ENCODE measurements at places on chromosomes 5 and 9.

DNA sequence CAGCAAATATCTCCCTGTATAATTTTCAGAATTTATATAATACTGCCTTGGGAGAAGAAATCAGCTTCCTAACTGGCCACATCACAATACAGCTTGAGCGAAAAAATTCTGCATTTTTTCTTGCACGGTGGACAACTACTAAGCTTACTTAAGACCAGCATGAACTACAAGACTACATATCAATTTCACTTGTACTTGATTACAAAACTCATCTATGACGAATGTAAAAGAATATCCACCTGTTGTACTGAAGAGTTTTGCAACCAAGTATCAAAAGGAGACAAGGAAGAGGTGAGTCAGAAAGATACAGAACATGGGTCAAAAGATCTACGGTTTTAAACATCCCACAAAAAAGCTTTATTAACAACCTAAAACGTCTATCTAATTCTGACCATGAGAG is 279.4 kb downstream of the BNC2 start:
- DNase-seq = no peak

DNA sequence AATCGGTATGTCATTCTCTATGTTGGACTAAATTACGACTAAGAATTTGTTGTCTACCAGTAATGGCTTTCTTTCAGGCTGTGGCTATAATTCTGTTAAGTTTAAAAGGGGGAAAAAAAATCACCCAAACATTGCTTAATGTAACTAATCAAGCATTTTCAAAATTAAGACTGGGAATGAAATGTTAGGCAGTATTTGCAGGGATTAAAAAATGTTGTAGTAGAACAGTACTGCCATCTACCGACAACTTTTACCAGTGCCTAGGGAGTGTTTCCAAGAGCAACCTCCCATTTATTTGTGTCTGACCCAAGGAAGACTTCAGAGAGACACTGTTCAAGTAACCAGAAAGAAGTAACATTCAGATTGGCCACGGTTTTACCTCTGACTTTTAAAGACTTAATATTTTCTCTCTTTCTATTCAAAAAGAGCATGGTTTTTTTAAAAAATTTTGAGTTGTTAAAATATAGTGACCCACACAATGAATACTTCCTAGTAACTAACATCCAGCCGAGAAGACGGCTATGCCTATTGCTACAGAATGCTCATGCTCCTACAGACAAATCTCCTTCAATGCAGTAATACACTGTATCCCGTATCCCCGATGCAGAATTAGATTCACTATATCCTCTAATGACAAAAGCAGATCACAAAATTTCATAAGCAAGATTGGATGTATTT is 92.4 kb downstream of the ARL15 start:
- peak; percentile 11 for DNase-seq

DNA sequence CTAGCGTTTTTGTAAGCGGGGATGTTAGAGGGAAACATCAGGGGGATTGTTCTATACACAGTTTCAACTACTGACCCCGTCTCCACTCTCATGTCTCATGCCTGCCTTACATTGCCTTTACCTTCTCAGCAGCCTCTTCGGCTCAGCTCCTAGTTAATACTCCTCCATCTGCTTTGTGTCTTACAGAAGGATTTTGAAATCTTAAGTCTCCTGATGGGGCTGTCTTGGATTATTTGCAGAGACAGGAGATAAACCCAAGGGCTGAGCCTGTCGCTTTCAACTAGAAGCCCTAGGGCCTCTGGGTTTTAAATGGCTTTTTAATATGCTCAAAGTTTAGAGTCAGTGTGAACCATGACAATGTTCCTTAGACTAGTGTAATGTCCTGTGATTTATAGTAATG is 161.5 kb downstream of the CARTPT start:
- DNase-seq = no peak

GRCh38 chr5:151063142-151063989 is 17.5 kb downstream of the TNIP1 start:
- no peak for DNase-seq

All from pancreas (tissue), 10 donors.